Amniotic epithelial cell (primary cell): ENCODE measurements at places on chromosomes 6 and 20.

DNA sequence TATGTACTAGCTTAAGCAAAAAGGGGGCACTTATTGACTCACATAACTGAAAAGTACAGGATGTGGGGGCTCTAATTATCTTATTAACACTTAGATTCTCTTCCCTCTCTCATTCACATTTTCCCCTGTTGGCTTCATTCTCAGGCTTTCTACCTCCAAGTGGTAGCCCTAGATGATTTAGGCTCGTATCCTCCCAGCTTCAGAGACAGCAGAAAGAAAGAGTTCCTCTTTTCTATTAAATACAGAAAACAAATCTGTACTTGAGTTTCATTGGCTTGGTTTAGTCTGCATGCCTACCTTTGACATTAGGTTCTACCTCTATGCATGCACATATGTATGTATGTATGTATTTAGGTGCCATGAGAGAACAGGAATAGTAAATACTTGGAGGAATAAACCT is 15.5 kb upstream of the E2F3 start:
- no peak for DNase-seq

GRCh38 chr6:133205304-133205703 is 35.9 kb upstream of the EYA4 start:
- no peak for DNase-seq

DNA sequence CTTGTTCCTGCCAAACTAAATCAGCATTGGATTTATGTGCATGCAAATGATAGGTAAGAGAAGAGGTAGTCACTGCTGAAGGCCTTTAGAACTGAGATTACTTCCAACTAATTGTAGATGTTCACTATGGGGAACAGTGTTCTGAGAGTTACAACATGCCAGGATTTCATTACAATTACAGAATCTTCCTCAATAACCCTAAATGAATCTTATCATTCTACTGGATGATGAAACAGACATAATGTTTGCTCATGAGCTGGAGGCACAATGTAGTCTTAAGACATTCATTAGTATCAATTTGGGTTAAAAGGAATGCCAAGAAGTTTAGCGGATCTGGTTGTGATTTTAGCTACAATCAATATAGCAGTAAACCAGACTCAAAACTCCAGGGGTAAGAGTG is 248.9 kb upstream of the THEMIS start:
- DNase-seq = peak; percentile 58

- peak; percentile 11 for DNase-seq
Observed at GRCh38 chr6:34981951-34982350, 92.9 kb downstream of the ANKS1A start.

DNA sequence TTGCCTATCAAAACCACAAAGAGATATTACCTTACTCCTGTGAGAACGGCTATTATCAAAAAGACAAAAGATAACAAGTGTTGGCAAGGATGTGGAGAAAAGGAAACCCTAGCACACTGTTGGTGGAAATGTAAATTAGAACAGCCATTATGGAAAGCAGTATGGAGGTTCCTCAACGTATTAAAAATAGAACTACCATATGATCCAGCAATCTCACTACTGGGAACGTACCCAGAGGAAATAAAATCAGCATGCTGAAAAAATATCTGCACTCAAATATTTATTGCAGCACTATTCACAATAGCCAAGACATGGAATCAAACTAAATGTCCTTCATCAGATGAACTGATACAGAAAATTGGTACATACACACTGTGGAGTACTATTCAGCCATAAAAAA is 149.4 kb upstream of the MLN start:
- DNase-seq = no peak

- no peak for DNase-seq
Observed at GRCh38 chr6:7902221-7902620, 8.4 kb downstream of the TXNDC5 start.

GRCh38 chr20:53712212-53712977 is 118.8 kb upstream of the ZNF217 start:
- DNase-seq = no peak

DNA sequence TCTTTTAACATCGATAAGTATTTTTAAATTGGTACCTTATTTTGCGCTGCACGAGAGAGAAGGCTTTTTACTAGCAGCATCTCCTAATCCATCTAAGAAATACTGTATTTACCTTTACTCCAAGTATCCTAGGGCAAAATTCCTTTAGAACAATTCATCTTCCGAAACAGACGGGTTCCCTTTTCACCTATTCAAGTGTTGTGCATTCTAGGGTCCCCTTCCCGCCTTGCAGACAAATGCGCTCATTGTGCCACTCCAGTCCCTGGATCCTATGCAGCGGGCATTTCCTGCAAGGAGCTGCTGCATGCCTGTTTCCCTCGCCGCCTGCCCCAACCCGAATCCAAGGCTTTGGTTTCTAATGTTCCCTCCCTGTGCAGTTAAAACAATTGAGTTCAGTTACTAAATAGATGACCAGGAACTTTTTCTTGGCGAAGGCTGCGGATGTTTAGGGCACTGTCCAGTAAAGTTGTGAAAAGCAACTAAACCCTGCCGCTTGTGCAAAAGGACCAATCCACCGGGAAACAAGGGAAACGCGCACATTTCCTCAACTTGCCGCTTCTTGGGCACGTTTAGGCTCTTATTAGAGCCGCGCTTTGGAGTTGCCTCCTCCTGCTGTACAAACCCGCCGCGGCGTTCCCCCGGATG is 556 bp upstream of the SCAF8 start:
- peak; percentile 64 for DNase-seq

DNA sequence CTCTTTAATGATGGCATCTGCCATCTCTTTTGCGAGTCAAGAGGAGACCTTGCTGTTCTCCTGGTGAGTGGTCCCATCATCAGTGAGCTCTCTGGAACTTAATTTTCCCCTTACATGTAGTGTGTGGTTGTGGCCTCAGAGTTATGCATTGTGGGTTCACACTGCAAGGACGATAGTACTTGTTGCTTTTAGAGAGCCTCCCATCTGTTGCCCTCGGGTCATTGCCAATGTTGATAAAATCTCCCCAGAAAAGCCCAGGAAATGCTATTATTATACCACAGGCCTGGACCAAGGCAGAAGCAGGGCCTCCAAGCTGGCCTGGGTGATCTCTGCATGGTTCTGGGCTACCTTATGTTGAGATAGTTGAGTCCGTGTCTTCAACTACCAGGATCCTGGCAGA is 241.6 kb downstream of the BMP7 start:
- no peak for DNase-seq

DNA sequence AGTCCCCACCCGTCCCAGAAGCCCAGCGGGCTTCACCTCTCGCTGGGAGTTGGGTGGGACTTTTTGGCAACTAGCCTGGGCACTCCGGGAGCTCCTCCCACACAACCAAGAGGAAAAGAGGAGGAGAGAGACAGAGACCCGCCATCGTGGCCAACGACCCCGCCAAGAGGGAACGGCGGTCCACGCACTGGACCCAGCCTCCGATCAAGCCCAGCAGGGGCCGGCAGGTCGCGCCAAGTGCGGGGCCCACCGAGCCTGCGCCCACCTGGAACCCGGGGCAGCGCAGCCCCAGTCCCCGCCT is 3.0 kb upstream of the TMEM14C start:
- DNase-seq = no peak

GRCh38 chr20:33796263-33796906 is 14.8 kb upstream of the CHMP4B start:
- no peak for DNase-seq

DNA sequence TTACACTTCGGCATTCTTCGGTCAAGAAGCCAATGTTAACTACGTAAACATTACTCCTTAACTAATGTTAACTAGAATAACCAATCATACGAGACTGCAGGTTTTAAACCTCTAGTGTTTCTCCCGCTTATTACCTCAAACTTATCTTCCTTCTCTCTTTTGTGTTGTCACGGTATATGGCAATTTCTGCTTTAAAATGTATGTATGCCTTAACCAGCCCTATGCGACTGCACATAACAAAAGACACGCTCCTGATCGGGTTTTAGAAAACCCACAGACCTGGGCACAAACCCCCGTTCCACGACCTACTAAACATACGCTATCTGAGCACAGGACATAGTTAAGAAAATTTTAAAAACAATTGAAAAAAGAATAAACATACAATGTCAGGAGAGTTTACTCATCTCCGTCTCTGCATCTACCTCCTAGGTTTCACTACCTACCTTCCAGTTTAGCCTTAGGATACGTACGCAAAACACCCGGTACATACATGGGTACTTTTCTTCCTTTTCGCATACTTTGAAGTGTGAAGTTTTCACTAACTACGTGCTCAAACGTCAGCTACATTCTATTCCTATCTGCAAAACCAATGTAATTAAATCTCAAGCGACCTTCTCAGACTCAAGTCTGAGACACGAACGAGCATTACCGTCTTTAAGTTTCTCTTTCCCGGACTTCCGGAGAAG is 1.1 kb downstream of the CD164 start:
- DNase-seq = no peak

DNA sequence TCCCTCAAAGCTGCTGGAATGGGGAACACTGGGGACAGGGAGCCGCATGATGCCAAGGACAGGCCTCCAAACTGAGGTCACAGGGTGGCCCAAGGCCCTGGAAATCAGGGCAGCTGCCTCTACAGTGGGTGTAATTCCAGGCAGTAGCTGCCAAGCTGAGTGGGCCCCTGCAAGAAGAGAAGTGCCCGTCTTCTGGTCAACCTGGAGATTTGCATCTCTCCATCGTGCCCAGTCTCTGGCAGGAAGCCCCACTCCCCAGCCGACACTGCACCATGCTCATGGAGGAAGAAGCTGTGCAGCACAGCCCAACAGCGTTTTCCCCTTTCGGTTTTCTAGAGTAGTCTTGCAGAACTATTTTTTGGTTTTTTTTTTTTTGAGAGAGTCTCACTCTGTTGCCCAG is 2.2 kb upstream of the FAM209A start:
- DNase-seq = no peak

DNA sequence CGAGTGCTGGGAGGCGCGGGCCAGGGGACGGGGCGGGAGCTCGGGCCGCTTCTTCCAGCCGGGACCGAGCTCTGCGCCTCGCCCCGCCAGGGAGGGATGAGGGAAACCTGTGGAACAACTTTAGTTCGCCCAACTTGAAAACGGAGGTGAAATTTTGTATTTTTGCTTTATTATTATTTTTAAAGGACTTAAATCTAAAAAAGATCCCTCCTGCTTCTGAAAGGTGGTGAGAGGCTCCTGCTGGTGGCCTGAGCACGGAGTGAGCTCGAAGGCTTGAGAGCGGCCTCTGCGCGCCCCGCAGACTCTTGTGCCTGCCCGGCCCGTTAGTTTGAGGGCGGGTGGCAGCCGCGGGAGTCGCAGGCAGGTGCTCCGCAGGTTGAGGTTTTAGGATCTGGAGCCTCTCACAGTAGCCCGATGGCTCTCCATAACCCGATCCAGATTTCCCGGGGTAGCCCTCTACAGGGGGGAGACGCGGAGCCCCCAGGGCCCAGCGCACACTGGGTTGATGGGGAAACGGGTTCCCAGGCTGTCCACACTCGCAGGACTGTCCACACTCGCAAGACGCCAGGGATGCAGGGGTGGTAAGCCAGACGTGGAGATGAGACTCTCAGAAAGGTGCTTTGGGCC is 46.2 kb upstream of the SUPT3H start:
- DNase-seq = no peak

DNA sequence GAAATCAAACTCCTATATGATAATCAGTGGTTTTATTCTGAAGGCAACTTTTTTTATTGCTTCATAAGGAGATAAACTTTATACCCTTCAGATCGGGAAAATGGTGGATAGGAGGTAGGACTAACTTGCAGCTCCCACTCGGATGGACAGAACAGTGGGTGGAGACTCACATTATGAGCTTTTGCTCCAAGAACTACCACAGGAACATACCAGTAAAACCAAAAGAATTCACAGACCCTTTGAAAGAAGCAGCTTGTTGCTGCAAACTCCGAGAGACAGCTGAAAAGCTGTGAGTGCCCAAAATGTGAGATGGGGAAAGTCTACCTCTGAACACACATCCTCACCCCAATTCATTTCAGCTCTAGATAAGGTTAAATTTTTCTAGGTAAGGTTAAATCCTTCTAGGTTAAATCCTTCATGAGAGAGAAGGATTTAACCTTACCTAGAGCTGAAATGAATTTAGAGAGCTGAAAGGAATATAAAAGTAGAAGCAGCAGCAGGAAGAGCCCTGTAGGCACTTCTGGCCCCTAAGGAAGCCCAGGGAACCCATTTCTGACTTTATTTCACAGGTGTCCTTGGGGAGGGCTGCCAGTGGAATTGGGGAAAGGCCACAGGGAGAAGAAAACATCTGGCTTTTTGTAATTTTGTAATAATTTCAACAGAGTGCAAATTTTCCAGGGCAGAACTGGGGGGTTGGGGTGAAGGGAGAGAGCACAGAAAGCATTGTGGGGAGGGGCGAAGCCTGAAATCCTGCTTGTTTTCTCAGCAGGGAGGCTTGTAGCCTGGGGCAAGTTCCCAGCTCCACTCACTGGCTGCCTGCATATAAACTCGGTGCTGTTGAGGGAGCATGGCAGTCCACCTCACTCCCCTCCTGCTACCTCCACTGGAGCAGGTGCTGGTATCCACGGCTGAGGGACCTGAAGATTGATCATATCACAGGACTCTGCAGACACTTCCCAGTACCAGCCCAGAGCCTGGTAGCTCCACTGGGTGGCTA is 65.9 kb upstream of the HCRTR2 start:
- peak; percentile 57 for DNase-seq

DNA sequence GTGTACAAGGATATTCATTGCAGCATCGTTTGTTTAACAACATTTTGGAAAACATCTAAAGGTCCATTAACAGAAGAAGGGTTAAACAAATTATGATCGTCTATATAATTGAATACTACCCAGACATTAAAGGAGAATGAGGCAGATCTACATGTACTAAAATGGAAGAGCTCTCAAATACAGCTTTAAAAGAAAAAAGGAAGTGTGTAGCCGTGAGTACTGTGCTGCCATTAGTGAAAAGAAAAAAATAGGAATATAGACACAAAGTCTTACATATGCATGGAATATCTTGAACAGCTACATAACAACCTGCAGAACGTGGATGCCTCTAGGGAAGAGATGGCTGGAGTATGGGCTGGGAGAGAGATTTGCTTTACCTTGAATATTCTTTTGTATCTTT is 37.9 kb downstream of the PRDM1 start:
- DNase-seq = no peak

DNA sequence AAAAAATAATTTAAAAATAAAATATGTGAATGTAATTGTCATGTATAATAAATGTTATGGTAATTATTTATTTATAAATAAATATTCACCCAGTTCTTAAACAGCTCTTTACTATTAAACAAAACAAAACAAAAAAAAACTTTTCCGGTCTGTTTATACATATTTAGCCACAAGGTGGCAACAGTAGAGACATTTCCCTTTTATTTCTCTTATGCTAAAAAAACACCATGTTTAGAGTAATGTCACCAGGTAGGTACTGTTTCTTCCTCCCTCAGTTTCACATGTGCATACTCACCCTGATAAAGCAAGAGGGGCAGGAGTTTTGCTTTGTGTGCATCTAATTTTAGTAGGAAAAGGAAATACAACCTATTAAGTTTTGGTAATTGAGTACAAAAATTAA is 610.4 kb upstream of the IMPG1 start:
- DNase-seq = peak; percentile 24
